ENCODE measurements at places on chromosomes 4 and X. TPM values are rescaled to one million over a fixed set of nuclear protein-coding genes. Genes with fewer than 3 reads are reported as not detected.

The ATG4A gene
- 9.9 TPM for total RNA-seq

The SORBS2 gene
- total RNA-seq = 9.2 TPM

The STPG2 gene
- 0.85 TPM for total RNA-seq

The NOA1 gene
- total RNA-seq = 17.5 TPM

The PUDP gene
- total RNA-seq = 41.4 TPM

The SPINK2 gene
- not detected for total RNA-seq

The POLN gene
- total RNA-seq = 3.7 TPM

The ANAPC10 gene
- total RNA-seq = 24.9 TPM

The HERC5 gene
- total RNA-seq = 7.0 TPM

The POF1B gene
- total RNA-seq = 1.5 TPM

DNA sequence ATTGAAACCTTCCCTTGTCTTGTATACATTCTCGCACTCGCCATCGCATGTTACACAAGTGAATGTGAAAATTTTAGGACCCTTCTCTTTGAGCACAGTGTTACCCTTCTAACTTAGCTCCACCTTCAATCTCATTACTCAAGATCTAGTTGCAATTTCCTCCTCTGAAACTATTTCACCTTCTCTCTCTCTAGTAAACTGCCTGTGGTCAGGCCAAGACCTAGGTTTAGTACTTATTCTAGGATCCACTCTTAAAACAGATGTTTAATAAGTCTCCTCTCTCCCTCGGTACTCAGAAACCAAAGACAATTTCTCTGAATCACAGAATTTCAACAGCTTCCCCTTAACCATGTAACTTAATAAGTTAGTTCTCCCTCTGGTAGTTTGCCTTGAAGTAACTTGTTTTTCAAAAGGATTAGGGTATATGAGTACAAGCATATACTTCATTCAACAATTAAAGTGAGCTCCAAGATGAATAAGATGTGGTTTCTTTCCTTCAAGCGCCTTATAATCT is 156.0 kb downstream of the SH3KBP1 start:
- DNase-seq = no peak

DNA sequence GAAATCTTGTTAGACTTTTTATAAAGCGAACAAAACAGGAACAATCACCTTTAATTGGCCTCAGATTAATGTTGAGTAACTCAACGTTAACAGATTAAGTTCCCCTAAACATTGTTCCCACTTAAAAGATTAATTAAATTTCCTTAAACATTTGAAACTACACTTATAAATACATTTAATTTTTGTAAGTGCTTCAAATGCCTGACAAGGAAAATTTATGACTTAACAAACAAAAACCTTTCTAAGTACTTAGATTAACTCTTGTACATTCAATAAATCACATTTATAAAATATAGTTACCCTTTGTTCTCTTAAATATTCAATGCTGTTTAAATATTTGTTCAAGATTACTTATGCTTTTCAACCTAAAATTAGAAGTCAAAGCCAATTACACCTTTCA is 39.4 kb upstream of the OCIAD2 start:
- no peak for DNase-seq

DNA sequence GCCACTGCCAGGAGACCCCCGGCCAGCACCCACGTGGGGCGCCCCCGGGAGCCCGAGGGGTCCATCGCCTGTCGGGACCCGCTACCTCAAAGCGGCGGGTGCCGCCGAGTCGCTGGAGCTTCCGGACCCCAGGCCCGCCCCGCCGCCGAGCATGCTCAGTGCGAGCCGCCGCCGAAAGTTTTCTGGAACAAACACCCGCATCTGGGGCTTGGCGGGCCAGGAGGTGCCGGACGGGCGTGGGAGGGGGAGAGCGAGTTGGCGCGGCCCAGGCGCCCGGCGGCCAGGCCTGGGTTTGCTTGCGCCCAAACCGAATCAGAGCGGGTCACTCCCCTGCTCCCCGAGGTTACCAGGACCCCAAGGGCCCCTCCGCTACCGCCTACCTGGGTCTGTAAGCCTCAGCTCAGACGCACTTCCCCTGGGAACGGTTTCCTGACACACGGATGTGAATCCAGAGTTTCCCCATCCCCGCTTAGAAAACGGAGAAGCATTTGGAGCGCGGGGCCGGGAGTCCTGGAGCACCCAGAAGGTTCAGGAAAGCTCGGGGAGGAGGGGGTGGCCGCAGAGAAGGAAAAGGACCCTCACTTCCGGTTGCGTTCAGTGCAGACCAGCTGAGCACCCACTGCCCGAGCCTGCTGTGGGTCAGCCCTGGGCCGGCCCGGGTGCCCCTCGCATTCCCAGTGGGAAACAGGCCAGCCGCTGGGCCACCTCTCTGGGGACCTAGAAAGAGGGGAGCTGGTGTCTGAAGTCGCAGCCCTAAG is at the start of gene EVC2:
TSS of gene EVC2 (minus strand) at position 111 of the 758 bp plus-strand sequence. CDS start at position 65, 46 bp downstream.
- peak; percentile 61 for DNase-seq

GRCh38 chr4:74109116-74109869 is 10.3 kb upstream of the CXCL2 start:
- no peak for DNase-seq

GRCh38 chr4:133808151-133808550 is 393.4 kb downstream of the PABPC4L start:
- DNase-seq = no peak

- DNase-seq = no peak
Observed at GRCh38 chr4:76883147-76883546, 14.8 kb downstream of the SOWAHB start.

GRCh38 chr4:15416357-15417232 is 11.2 kb upstream of the C1QTNF7 start:
- no peak for DNase-seq

DNA sequence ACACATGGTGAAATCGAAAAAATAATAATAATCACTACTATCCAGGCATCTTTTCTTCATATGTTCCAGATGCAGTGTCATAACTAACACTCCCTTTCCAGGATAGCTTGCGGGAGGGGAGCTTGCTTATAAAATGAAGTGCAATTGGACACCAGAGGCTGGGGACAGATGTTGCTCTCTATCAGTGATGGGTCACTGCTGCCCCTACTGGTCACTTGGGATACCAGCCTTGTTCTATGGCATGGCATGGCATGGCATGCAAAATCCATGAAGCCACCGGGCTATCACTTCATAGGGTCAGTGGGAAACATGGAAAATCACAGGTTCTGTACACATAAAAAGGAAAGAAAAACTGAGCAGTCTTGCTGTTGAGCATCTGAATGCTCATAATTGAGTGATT is 168.1 kb downstream of the GLRA2 start:
- no peak for DNase-seq

DNA sequence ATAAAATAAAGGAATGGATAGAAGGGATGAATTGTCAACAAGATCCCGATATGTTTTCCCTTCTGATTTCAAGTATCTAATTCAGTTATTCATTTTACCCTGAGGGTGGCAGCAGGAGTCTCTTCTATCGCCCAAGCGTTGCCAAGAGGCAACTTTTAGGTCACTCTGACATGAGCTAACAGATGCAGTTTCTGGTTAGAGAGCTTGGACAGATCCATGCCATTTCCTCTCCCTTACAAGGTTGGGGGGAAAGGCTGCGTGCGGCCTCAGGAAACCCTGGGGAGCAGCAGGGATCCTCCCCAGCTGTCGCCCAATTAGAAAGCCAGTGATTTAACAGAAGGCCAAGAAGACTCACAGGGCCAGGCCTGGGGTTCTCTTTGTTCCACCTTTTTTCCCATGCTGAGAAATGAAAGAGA is 35.3 kb upstream of the WAS start:
- no peak for DNase-seq

DNA sequence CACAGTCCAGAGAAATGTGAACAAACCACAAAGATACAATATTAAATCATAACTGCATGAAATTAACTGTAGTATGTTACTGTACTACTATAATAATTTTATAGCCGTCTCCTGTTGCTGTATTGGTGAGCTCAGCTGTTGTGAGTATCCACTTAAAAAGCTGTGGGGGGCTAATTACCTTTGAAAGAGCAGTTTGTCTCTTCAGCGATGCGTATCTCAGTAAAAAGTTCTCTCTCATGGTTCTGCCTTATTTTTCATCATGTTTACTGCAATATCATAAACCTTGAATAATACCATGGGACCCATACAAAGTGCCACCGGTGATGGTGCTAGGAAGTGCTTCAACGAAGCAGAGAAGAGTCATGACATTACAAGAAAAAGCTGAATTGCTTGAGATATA is 8.4 kb upstream of the MSMO1 start:
- no peak for DNase-seq

DNA sequence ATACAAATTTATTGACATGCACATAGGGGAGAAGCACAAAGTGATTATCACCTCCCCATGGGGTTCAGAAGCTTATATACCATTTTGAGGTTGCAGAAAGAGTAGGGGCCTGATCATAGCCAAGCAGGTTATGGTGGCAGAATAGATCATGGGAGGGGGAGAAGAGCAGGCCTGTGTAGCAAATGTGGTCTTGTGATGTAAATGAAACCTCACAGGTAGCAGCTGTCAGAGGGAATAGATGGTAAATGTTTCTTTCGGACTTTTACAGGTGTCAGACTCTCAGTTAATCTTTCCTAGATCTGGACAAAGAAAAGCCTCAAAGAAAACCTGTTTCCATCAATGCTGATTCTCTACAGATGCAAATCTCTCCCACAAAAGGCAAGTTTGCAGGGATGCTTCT is 84.4 kb downstream of the CFAP299 start:
- no peak for DNase-seq

- DNase-seq = no peak
Observed at GRCh38 chr4:118881512-118882146, 7.0 kb upstream of the SYNPO2 start.

- no peak for DNase-seq
Observed at GRCh38 chrX:113759422-113759821, 824.5 kb upstream of the HTR2C start.

- no peak for DNase-seq
Observed at GRCh38 chrX:9626379-9626778, 139.3 kb downstream of the GPR143 start.

GRCh38 chr4:140925417-140925816 is 169.2 kb upstream of the TBC1D9 start:
- no peak for DNase-seq

- DNase-seq = no peak
Observed at GRCh38 chrX:149272690-149273463, 232.2 kb downstream of the IDS start.

GRCh38 chr4:1246901-1247863 is 1.7 kb downstream of the CTBP1 start:
- DNase-seq = no peak

DNA sequence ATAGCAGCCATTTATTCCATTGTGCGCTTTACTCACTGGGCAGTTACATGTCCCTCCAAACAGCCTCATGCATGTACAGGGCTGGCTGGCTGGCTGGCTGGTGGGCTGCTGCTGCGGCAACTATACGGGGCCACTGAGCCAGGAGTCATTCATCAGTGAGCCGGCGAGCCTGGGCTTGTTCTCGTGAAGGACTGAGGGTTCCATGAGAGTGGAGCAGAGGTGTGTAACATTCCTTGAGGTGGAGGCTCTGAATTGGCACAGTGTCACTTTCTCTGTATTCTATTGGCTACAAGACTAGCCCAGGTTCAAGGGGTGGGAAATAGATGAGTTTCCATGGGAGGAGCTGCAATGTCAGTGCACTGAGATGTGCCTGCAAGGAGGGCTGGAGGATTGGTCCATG is 89.1 kb downstream of the ARHGAP10 start:
- DNase-seq = no peak

DNA sequence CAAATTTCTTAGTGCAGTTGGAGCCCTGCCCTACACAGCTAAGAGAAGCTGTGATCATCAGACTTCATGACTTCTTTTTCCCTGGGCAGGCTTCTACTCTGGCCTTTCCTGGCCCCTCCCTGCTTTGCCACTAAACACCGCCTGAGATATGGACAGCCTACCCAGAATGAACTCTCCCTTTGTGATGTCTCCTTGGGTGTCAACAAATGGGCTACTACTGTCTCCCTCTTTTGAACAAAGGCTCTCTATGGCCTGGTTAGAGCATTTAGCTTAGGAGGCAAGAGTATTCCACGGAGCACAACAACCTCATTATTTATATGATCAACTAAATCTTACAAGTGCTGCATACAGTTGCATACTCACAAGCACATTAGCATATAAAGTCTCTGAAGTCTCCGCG is 127.6 kb upstream of the HCCS start:
- no peak for DNase-seq

All from mesothelial cell of epicardium (in vitro differentiated cells).